ENCODE measurements at places on chromosomes 12 and 14.
A peak's percentile ranks its signal among the peaks of the same experiment; 100 is the strongest.

DNA sequence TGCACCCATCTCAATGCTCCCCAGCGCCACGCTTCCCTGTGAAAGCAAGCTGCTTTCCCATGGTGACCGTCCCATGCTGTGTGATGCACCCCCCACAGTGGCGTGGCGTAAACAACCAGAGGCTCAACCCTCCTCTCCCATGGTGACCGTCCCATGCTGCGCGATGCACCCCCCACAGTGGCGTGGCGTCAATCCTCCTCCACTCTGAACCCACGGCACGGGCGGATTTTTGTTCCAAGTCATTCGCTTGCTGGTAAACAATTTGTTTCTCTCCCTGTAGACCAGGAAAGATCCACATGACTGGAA is 8.9 kb downstream of the STX2 start:
- no peak for DNase-seq

DNA sequence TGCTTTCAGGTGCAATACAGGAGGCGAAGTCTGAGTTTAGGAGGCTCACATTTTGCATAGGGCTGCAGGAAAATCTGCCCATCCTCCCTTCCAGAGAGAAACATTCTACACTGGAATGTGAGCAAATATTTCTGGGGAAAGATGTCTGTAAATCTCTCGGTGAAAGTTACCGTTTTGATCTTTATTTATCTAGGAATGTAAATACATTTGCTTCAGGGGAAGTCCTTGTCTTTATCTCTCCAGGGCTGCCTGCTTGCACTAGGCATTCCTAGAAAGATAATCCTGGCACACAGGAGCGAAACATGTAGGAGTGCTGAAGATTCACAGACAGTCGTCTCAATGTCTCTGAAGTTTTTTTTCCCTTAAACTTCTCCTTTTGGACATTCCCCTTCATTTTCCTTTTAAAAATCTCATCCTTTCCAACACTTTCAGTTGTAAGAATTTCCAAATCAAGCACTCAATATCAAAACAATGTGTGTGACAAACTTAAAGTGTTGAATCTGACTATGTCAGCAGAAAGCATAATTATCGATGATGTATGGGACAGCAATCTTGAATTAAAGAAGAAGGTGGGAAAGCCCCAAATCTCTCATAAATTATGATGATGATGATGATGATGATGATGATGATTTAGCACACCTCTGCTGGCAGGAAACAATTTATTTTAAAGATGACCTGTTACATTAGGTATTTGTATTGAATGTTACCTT is 113.4 kb upstream of the RESF1 start:
- no peak for DNase-seq

DNA sequence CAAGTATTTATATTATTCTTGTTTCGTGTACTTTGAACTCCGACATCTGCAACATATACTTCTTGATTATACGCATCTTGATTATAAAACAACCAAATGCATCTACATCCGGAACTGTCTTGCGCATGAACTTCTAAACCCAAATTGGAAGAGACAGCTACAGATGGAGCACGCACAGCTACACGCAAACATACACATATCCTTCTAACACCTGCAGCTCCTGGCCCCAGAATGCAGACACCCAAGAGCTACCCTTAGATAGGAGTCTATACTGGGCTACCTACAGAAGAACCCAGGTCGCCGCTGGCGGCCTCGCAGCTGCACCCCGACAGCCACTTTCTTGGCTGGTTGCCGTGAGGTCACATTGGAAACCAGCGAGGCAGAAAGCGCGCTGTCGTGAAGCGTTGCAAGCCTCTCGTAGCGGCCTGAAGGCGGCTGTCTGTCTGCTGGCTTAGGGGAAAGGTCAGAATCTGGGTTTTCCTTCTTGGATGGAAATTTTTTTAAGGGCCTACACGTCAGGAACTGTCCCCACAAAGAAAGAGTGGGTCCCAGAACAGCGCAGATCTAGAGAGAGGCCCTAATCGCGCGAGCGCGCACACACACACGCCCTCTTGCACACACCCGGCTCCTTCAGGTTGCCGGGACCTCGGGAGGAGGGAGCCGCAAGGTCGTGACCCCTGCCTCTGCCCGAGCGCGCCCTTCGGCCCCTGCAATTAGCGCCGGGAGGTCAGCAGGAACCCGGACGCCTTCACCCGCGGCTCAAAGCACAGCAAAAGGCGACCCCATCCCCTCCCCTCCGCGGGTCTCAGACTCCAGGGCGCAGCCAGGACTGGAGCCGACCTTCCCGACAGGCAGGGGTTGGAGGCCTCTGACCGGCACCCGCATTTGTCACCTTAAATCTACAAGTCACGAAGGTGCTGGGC is 17.0 kb downstream of the TBX3 start:
- no peak for DNase-seq

DNA sequence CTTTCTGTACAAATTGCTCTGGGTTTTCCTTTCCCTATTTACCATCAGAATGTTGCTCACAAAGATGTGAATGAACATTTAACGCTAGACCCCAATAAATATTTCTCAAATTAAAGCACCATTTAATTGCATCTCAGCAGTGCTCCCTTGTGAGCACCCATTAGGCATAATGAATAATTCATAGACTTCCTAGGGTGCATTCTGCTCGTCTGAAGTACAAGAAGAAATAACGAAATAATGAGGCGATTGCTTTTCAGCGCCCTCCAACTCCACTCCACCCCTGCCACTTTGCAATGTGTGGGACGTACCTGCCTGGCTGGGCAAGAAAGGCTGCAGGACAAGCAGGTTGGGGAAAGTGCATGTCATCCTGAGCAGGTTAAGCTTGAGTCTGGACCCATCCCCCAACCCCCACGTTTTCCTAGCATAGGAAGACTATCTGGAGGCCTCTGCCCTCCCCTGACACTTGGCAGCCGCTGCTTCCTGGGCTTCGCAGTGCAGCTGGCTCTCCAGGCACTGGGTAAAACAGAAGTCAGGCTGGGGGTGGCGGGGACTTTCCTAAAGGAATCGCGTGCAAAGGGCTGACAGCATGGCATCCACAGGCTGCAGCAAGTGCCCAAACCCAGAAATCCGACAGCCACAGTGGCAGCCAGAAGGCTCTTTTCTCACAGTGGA is 253.7 kb downstream of the DUSP6 start:
- DNase-seq = no peak

DNA sequence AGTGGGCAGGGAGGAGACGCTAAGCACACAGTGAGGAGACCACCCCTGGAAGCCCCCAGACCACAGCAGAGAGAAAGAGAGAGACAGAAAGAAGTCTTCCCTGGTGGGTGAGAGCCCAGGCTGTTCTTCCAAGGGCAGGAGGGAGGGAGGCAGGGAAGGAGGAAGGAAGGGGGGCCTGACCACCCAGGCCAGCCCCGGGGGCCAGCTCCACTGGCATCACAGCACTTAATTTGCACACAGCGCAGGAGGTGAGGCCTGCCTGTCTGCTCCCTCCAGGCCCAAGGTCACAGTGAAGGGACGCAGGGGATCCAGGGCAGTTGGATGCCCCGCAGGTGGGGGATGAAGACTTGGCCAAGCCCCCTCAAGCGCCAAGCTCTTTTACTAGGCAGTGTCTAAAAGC is 141.9 kb upstream of the C14orf180 start:
- no peak for DNase-seq

GRCh38 chr12:12976366-12976765 is 23.7 kb downstream of the HEBP1 start:
- DNase-seq = no peak

DNA sequence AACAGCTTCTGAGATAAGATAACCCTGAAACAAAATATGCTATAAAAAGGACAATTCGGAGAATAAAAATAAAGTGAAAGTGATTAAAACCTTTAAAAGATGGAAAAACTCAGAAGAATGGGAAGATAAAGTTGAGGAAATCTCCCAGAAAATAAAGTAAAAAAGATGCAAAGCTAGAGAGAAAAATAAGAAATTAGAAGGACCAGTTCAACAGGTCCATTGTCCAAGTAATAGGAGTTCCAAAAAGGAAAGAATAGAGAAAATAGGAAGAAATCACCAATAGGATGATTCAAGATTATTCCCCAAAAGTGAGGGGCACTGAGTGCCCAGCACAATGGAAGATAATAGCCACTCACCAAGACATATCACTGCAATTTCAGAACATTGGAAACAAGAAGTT is 4.8 kb upstream of the PRPF40B start:
- DNase-seq = no peak

DNA sequence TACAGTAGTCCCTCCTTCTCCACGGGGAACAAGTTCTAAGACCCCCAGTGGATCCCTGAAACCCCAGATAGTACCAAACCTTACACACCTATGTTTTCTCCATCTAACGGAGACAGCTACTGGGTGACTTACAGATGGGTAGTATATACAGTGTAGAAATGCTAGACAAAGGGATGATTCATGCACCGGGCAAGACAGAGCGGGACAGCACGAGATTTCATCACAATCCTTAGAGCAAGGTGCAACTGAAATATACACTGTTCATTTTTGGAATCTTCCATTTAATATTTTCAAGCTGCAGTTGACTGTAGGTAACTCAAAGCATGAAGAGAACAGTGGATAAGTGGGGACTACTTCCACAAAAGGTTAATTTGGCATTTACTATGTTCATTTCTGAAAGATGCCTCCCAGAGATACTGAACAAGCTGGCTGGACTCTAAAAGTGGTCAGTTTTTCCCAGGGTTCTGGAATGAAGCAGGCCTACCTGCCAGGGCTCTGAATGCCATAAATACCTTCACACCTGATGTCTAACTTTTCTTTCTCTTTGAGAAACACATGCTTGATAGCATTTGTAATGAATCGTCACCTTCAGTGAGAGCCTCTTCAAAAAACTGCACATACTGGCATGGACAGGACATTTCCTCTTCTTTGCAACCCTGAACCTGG is 127.7 kb upstream of the FOXN3 start:
- DNase-seq = no peak

GRCh38 chr14:92692822-92693226 is 55.6 kb downstream of the LGMN start:
- no peak for DNase-seq

- DNase-seq = no peak
Observed at GRCh38 chr12:109766251-109766778, 52.7 kb downstream of the FAM222A start.

DNA sequence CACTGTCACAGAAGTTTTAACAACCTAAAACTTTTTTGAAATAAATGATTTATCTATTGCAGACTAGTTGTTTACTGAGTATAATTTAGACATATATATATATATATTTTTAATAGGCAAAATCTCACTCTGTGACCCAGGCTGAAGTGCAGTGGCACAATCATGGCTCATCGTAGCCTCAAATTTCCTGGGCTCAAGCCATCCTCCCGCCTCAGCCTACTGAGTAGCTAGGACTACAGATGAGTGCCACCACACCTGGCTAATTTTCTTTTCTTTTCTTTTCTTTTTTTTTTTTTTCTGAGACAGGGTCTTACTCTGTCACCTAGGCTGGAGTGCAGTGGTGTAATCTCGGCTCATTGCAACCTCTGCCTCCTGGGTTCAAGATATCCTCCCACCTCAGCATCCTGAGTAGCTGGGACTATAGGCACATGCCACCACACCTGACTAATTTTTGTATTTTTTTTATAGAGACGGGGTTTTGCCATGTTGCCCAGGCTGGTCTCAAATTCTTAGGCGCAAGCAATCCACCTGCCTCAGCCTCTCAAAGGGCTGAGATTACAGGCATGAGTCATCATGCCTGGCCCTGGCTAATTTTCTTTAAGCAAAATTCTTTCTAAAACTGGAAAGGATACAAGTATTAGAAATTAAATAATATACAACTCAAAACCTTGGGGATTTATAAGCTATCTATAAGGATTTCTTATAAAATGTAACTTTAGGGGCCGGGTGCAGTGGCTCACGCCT is 23.1 kb downstream of the EEA1 start:
- DNase-seq = no peak

DNA sequence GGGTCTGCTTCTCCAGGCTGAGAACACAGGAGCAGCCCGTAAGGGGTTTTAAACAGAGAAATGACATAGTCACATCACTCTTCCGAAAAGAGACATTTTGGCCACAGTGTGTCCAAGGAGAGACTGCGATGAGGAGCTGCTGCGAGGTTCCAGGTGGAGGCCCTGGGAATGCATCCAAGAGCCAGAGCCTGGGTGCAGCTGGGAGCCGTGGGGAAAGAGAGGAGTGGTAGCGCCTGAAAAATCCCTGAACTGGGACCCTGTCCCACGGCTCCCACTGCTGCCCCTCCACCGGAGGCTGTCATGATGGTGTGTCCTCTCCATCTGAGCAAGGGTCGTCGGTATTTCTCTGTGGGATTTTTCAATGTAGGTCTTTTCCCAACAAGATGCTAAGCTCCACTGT is 146.9 kb downstream of the BCL11B start:
- no peak for DNase-seq

DNA sequence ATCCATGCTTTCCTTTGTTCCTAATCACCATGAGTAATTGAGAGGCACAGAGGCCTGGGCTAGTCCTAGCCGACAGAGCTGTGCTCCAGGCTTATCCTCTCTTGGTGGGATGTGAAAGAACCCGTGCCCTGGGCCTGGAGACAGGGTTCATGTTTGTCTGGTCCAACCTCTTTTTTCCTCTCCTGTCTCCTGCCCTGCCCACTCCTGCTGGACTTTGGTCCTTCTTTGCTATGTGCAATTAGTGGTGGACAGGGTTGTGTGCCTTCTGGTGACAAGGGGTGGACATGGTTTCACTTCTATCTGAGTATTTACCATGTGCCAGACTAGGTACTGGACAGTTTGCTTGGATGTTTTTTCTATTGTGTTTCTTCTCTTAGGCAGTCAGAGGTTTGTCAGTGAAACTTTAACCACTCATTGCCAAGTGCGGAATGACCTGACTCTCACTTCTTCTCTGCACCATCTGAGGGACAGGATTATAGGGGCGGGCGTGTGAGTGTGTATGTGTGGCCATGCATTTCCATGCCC is 126.1 kb downstream of the SMOC1 start:
- DNase-seq = no peak

GRCh38 chr12:5110345-5110744 is 66.7 kb downstream of the KCNA5 start:
- no peak for DNase-seq

GRCh38 chr14:31510222-31510621 is 22.4 kb upstream of the GPR33 start:
- no peak for DNase-seq

- no peak for DNase-seq
Observed at GRCh38 chr12:79885911-79886490, 48.9 kb downstream of the PPP1R12A start.

GRCh38 chr14:60164404-60164711 is 840 bp downstream of the DHRS7 start:
- DNase-seq = no peak

- peak; percentile 86 for DNase-seq
Observed at GRCh38 chr12:102119674-102120563, at the start of the genes NUP37 and PARPBP. TSS of gene NUP37 (minus strand) at chr12:102120114. CDS start at chr12:102118518, 1,596 bp downstream. TSS of gene PARPBP (plus strand) at chr12:102120183. CDS start at chr12:102123889, 3,706 bp downstream.

- DNase-seq = no peak
Observed at GRCh38 chr12:14186193-14186502, 179.3 kb upstream of the ATF7IP start.

DNA sequence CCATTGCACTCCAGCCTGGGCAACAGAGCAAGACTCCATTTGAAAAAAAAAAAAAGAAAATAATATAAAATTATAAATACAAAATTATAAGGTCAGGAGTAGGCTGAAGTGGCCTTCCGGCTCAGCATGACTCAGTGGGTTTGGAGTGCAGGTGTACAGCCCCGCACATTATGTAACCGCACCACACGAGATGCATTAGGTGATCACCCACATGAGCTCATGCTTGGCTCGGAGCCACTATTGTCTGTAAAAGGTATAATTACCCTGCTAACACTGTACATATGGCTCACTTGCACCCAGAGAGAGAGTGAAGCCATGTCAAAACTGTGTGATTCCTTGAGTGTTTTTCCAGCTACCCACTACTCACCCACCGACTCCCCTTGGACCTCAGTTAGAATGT is 557.0 kb downstream of the SLC6A15 start:
- no peak for DNase-seq

Data from stimulated activated CD4-positive, alpha-beta T cell treated with anti-CD3 and anti-CD28 coated beads, Interleukin-2, amount 100 ng/mL, for 48 hours (primary cell).